ENCODE measurements at places on chromosomes 7 and 10.

DNA sequence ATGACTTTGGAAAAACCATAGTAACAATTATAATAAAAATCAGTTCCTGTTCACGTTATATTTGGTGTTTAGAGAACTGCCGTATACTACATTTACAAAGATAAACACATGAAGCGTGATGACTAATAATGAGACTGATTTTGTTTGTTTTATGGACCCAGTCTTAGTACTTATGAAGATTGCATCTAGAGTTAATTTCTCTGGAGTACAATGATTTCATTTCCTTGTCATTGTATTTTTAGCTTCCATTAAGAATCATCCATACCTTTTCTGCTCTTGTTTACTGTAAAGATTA, 2.9 kb downstream of the RBM20 start:
- DNase-seq, result no peak

DNA sequence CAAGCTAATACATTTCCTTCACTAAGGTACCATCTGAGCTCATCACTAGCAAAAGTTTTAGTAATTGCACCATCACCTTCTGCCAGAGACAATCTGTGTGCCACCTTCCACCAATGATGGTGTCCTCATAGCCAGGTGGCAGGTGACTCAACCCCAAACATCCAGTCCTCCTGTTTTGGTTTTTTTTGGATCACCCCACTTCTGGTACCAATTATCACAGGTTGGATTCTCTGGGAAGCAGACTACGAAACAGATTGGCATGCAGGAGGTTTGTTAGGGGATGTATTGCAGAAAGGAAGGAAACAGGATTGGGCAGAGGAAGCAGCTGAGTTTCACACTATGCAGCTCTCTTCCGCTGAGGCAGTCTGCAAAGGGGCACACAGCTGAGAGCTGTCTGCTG, 4.5 kb upstream of the TACC2 start:
- no peak for DNase-seq

DNA sequence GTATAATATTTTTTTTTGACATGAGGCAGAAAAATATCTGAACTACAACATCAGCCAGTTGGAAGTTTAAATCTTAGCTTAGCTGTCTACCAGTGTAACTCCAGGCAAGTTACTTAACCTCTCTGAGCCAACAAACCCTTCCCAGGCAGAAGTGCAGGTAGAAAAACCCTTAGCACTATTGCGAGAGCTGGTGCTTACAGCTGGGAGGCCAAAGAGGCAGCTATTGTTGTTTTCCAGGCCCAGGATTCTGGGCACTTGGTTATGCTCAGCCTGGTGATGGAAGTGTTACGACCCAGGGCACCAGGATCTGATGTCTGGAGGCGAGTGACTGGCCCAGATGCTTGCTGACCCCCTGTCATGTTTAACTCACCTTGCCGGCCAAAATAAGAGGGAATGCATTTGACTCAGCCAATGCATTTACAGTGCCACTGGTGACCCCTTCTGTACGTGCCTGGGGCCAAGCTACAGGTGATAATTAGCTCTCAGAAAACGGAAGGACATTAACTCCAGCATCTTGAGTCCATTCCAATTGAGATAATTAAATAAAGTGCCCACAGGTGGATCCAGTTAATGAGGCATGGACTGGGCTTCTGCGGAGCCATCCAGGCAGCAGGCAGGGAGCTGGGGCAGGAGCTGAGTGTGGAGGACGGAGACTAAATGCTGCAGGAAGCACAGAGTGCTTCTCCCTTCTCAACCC, 126.5 kb upstream of the HABP2 start:
- no peak for DNase-seq

GRCh38 chr7:116582806-116583444, 58.1 kb downstream of the CAV1 start:
- DNase-seq, result peak; percentile 81

DNA sequence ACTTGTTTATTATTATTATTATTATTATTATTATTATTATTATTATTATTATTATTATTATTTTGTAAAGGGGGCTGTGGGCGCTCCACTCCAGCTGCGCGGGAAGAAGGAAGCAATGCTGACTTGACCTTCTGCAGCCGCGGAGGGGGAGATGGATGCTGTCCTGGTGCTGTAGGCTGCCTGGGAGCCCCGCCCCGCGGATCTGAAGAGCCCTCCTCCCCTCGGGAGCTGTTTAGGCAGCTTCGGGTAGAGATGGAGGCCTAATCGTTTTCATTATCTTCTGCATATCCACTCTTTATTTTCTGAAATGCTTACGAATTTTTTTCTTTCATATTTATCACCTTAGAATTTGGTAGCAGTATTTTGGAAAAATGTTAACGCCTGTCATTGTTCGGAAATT, 101.2 kb upstream of the KLF6 start:
- DNase-seq, result peak; percentile 45
